ENCODE measurements at places on chromosomes 4 and X.

DNA sequence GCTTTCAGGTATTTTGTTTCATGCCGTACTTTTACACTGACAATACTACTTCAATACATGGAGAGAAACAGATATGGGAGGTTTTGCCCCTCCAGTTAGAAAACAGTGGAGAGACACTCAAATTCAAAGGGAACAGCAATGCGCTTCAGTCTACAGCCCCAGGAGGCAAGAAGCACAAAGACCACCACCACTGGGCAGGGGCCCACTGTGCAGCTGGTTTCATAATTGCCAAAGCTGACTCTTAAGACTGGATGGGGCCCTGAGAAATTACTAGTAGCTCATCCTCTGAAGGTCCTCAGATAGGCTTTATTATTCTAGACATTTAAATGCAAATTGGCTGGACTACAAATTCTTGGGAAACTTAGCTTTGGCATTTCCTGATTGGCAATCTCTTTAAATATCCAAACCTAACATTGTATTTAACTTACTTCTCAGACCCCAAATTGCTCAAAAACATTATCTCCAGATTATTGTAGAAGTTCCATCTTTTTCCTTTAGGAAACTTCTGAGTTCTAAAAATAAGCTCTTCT lies 85.9 kb upstream of the GPR34 start:
- no peak for DNase-seq

- no peak for DNase-seq
Measured at GRCh38 chr4:6282314-6282771, 12.7 kb downstream of the WFS1 start.

GRCh38 chrX:11949291-11949690 lies 189.0 kb upstream of the FRMPD4 start:
- DNase-seq, result no peak

DNA sequence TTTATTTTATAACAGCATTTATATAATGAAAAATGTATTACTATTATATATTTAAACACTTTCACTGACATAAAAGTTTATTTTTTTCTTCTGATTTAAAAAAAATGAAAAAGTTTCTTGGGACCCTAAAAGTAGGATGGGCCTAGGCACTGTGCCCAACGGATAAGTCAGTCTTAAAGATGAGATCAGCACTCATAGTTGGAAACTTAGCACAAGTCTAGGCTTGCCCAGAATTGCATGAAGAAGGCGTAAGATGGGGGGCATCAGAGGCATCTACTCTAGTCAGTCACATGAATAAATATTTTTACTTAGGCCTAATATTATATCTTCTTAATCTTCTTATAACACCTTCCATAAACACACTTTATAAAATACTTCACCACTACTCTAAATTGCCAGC lies 306.7 kb upstream of the GRID2 start:
- no peak for DNase-seq

DNA sequence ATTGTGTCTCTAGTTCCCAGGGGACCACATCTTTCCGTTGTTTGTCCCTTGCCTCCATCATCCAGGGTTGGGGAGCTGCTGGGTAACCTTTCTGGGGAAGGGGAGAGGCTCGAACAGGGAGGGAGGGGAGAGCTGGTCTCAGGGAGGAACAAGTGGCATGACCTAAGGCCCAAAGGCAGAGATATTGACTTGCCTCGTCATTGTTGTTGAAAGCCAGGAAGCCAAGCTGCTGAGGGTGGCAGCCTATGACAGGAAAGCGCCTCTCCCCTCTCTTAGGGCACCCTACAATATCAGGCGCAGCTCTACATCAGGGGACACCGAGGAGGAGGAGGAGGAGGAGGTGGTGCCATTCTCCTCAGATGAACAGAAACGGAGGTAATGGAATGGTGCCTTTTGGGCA lies 20.8 kb downstream of the ZNF185 start:
- no peak for DNase-seq
